Heart left ventricle (tissue), 16 donors: ENCODE measurements at places on chromosomes 1 and 21. TPM values are rescaled to one million over a fixed set of nuclear protein-coding genes. Genes with fewer than 3 reads are reported as not detected.

C1orf53 gene
- 15.2 TPM for total RNA-seq

LIPI gene
- not detected for total RNA-seq

ANGPTL3 gene
- not detected for total RNA-seq

OSBPL9 gene
- total RNA-seq, result 44.5 TPM

FAM177B gene
- not detected for total RNA-seq

DNA sequence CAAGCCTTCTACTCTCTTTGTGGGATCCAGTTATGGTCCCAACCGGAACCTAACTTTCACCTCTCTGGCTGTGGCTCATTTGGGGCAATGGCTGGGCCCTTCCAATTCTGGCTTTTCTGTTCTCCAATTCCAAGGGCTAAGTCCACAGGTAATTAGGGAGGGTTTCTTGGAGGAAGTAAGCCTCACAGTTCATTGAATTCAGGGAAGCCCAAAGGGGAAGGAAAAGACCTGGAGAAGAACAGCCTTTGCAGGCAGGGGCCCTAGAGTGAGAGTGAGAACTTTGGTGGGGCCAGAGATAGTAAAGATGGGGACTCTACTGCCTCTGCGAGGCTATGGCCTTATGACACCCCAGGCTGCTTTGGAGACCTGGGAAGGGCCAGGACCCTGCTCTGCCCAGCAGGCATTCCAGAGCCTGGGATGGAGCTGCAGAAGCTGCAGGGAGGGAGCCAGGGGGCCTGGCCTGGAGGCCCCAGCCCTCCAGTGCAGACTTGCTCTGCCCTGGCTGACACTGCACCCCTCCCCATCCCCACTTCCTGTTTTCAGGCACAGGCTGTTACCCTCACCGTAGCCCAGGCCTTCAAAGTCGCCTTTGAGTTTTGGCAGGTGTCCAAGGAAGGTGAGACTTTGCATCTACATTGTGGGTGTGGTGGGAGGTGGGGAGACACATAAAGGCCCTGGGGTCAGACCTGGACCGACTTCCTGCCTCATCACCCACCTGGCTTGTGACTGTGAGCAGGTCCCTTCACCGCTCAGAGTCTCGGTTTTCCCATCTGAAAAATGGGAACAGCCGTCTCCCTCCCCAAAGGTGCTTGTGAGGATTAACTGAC lies 18.9 kb downstream of the LDLRAP1 start:
- no peak for DNase-seq

GRCh38 chr1:44640200-44640853 lies 34.0 kb downstream of the TMEM53 start:
- peak; percentile 43 for DNase-seq

DNA sequence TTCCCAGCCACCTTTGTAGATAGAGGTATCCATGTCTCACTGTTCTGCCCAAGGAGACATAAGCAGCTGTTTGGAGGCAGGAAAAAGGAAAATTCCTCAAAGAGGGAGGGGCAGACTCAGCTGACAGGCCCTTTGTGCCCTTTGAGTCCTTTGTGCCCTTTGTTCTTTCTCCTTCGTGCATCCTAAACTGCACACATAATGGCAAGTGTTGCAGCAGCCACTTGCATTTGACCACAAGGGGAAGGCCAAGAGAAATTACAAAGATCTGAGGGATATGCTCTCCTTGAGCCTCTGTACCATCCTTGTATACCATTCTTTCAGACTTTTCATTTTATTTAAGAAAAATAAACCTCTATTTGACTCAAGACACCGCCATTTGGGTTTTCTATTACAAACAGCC lies 71.8 kb upstream of the PKN2 start:
- DNase-seq, result no peak

- no peak for DNase-seq
Observed at GRCh38 chr1:235090406-235091069, 38.1 kb downstream of the TOMM20 start.

DNA sequence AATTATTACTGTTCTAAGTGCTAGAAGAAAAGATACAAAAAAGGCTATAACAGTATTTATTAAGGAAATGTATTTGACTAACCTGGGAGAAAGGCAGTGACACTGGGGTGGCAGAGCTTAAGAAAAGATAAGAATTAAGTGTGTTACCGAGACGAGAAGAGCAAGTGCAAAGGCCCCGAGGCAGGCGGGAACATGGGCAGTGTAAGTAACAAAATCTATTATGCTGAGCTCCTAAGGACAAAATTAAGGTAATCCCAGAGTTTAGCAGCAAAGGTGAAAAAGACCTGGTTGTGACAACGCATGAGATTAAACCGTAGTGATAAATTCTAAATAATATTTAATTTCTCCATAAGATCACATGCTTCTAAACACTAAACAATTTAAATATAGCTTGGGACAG lies 167.6 kb downstream of the RERE start:
- no peak for DNase-seq

- DNase-seq, result no peak
Observed at GRCh38 chr1:51648180-51649109, 31.6 kb downstream of the OSBPL9 start.

GRCh38 chr1:218346391-218347204 lies 1.5 kb downstream of the TGFB2 start:
- no peak for DNase-seq
